ENCODE measurements at places on chromosomes 6 and 20.

DNA sequence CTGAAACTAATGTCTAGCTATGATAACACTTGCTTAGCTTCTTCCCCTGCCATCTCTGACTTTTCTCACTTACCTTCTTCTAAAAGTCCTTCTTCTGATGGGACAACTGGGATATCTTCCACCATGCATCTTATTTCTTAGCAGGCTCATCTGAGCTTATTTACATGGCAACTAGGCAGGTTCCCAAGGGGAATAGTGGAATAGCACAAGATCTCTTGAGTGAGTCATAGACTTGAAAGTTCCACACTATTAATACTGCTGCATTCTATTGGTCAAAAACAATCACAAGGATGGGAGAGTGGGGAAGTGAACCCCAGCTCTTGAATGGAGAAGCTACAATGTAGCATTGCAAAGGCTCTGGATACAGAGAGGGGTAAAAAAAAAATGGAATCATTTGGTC lies 142.1 kb downstream of the HAO1 start:
- peak; percentile 5 for DNase-seq

DNA sequence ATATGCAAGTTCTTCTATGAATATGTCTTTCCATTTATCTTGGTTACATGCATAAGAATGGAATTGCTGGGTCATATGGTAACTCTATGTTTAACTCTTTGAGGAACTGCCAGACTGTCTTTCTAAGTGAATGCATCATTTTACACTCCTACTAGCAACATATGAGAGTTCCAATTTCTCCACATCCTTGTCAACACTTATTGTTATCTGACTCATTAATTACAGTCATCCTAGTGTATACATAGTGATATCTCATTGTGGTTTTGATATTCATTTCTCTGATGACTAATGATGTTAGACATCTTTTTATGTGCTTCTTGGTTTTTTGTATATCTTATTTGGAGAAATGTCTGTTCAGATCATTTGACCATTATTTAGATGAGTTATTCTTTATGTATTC lies 96.7 kb upstream of the LAMP5 start:
- peak; percentile 83 for DNase-seq

- DNase-seq = no peak
These were observed 202.6 kb downstream of the TMEM242 start for GRCh38 chr6:157120534-157121232.

DNA sequence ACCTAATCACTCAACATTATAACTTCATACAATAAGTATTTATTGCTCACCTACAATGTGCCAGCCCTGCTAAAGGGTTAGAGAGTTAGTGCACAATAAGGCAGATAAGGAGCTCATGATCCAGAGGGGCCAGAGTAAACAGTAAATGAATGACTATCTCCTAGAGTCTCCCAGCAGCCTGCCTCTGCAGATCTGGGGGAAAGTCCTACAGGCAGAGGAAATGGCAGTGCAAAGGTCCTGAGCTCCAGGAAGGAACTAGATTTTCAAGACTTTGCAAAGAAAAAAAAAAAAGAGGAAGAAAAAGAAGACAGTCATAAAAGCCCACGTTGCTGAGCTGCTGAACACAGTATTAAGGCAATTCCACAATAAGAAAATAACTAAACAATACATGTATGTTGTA lies 160.1 kb downstream of the SIM1 start:
- no peak for DNase-seq

- peak; percentile 86 for DNase-seq
These were observed 683.3 kb downstream of the QKI start for GRCh38 chr6:164097551-164098398.

DNA sequence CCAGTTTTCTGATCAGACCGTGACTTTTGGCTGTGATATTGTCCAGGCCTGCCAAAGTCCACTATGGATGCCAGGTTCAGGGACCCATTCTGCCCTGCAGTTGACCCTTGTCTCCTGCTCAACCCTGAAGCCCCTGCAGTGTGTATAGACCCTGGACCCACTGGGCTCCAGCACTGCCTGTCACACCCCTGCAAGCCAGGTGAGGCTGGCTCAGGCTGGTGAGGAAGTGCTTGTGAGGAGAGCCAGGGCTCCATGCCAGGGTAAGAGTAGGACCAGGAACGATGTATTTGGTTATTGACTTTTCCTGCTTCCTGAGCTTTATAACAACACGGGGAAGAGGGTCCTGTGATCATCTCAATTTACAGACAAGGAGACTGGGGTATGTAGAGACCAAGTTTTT lies 19.1 kb upstream of the CD93 start:
- DNase-seq = no peak

DNA sequence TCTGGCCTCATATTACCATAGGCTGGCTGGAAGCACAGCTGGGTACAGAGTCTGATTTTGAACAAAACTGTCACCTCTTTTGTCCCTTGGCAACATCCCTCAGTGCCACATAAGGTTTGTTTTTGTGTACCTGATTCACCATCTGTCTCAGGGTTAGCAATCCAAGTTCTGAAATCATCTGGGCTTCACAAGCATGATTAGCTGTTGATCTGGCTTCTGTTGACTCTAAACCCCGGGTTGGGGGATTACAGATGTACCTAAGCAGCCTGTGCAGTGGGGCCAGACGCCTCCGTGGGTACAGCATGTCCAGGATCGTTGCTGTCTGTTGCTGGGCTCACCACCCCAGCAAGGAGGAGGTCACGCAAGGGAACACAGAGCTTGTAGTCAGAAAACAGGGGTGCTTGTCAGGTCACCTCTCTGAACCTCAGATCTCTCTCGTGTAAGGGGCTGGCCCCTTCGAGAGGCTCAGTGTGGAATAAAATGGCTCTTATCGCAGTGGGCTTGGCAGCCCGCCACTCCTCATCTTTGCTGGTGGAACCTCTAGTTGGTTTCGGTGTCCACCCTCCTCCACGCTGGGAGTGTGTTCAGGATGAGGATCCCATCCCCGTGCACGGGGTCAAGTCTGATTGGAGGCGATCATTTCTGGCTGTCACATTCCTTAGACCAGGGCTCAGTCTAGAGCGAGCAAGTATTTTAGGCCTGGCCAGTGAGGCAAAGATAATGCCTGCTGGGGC lies 39.2 kb upstream of the ZNF831 start:
- no peak for DNase-seq

DNA sequence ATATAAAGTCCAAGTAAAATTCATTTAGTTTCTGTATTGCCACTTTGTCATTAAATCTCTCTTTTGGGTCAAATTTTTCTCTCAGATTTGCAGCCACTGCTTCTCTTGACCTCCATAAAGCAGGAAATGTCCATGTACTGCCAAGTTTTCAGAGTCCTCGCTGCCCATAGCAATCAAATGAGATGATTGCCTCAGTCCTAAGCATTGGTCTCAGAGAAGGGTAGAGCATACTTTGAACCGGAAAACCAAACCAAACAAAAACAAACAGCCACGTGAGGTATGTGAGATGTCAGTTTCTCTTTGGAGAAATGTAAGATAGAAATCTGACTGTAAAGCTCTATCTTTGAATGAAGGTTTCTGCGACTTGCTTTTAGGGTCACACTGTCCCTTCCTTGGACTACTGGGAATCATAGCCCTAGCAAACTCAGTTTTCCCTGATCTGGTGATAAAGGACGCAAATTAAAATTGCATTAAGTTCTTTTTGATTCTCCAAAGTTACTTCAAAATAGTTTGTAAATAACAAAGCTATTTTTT lies 505.4 kb upstream of the CITED2 start:
- no peak for DNase-seq

GRCh38 chr6:111361648-111362047 lies 121.4 kb downstream of the REV3L start:
- peak; percentile 54 for DNase-seq

DNA sequence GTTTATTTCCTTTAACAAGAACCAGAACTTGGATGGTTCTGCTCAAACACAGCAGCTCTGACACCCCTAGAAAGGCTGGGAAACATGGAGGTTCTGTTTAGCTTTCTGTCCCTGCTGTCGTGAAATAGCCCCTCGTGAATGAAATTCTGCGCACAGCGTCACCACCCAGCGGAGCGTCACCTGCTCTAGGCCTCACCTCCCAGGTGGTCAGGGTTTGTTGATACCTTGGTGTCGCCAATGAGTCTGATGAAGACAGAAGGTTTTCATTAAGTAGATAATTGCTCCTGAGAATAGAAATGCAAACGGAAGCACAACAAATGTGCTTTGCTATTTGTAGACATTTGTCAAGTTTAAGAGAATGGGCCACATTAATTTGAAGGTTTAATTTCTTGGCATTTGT lies 135.1 kb downstream of the EDN3 start:
- no peak for DNase-seq
